ENCODE measurements at places on chromosomes 5 and 9.

DNA sequence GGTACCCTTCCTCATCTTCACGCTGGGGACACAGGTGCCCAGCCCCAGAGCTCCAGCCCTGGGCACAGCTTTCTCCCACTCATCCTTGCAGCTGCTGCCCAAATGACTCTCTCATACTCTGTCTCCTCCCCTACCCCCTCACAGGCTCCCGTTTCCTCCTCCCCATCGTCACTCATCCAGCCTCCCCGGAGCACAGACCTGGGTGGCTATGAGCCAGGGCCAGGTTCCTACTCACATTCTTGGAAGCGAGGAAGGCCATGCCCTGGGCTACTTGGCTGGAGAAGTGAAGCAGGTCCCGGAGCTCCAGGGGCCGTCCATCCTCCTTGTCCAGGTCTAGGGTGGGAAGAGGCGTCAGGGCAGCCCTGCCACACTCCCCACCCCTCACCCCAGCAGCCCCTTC, 29.3 kb downstream of the CSF1R start:
- no peak for DNase-seq

- no peak for DNase-seq
Observed at GRCh38 chr5:135221696-135222095, 177.3 kb downstream of the MACROH2A1 start.

GRCh38 chr9:137042751-137043727, 2.9 kb downstream of the NPDC1 start:
- no peak for DNase-seq

GRCh38 chr9:135299651-135300345, 179.8 kb upstream of the PPP1R26 start:
- DNase-seq = no peak

DNA sequence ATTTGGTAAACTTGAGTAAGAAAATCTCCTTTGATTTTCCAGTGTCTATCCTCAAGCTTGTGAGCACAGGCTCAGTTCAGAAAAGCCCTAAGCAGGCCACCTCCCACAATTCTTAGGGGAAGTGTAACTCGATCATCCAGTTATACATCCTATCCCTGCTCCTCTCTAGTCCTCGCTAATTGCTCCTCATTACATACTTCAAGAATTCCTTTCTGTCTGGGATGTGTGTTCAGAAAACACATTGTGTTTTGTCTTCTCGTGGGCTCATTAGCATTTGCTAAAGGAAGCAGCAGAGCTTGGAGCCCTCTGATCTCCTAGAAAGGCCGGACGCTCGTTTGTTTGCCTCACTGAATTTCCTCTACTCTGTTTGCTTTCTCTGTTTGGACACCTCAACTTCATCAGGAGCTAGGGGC, 268.2 kb upstream of the RFX3 start:
- DNase-seq = no peak

DNA sequence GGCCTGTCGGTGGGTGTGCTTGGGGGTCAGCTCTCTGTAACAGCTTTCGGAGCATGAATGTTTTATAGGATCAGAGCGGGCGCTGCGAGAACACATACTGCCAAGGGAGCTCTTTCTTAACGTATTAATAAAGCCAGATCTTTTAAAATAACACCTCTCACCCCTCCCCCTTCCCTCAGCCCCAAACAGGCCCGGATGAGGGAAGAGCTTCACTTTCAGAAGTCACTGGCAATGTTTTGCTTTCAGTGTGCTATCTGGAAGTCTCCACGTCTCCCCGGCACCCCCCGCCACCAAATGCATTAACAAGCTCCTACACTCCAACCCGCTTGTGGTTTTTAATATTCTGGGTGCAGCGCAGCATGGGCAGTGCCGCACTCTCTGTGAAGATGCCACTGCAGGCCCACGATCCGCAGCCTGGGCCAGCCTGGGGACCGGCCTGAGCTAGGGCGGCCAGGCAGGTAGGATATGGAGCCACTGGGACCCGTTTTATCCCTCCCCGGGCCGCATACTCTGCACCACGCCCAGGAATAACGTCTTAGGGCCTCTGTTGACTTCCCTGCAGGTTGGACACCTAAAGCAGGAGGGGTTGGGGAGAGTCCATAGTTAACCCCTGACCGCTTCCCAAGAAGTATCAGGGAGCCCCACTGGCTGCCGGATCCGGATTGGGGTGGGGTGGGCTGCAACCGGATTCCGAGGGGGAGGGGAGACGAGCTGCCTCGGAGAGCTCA, 12.6 kb downstream of the NR2F1 start:
- DNase-seq = no peak

DNA sequence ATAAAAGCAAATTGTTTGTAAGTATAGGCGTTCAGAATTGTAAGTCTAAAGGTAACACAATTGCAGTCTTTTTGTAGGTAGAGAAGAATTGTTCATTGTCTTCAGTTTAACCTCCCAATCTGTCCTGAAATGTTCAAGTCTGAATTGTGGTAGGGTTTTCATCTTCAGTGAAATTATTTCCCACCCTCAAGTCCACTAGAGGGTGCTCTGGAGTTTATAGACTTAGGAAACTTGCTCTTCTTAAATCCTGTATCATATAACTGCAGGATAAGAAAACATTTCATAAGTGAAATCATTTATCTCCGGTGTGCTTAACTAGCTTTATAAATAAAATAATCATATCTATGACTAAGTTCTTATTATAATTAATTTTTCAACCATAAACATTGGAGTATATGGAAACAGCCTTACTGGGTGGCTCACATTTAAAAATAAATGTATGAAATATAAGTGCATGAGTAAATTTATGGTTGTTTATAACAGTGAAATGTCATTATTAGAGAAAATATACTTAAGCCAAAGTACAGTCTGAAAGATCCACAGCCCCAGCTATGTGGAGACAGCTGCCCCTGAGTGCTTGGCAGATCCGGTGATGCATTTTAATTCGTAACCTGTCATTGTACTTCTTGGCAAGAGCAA, 182.4 kb upstream of the OTULINL start:
- DNase-seq = no peak

- no peak for DNase-seq
Observed at GRCh38 chr9:12060811-12061210, 632.4 kb upstream of the TYRP1 start.

- DNase-seq = no peak
Observed at GRCh38 chr5:28850320-28850921, 1812.0 kb upstream of the CDH9 start.

DNA sequence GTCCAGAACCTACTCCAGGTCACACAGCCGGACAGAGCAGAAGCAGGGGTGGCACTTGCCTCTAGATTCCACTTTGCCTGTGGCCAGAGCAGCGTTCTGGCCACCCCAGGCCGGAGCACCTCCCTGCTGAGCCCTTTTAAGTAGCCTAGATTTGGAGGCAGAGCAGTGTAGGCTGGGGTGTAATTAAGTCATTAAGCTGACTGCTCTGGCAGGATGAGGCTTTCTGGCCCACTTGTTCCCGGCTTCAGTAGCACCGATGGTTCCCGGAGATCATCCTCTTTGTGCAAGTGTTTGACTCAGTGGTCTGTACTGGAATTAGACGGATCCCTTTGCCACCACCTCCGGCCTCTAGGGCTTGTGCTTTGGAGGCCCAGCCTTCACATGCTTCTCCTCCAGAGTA, 281.9 kb upstream of the ANKRD55 start:
- DNase-seq = no peak

DNA sequence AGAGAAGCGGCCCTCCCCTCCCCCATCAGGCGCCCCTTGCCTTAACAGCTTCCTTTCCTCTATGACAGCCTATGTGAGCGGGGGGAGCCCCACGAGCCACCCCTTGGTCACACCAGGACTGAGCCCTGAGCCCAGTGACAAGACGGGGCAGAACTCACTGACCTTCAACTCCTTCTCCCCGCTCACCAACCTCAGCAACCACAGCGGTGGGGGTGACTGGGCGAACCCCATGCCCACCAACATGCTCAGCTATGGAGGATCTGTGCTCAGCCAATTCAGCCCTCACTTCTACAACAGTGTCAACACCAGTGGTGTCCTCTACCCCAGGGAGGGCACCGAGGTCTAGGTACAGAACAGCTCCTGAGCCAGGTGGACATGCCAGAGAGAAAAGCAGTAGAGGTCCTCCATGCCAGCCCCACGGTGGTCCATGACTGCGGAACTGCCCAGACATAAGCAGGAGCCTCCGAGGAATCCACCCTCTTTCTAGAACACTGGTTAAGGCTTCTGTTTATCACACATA, 2.6 kb downstream of the FOXI1 start:
- no peak for DNase-seq

DNA sequence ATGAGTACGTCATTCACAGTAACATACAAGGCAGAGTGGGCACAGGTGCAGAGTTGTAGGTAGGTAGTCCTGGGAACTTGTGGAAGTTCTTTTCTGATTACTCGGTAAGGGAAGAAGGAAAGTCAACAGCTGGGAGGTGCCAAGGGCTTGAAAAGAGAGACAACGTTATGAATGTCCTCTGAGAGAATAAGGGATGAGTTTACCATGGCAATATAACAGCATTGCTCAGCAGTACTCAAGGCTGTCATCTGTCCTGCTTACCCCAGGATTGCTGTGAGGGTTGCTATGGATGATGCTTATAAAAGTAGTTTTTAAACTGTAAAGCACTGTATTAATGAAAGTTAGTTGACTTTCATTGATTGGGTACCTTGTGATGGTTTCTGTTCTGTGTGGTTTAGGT, 369.1 kb upstream of the SGCD start:
- DNase-seq = no peak

DNA sequence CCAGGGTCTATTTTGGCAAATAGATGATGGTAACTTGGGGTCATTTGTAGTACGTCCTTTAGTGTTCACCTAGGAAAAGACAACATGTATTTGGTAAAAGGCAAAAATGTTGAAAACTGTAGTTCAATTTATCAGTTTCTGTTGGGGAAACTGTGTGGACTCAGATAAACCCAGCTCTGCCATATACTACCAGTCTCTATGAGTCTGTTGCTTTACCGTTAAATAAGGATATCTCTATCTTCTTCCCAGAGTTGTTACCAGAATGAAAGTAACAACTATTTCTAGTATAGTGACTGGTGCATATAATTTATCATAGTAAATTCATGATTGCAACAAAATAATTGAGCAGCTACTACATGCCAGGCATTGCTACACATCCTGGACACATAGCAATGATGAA, 3.8 kb upstream of the IQGAP2 start:
- no peak for DNase-seq
